ENCODE measurements at places on chromosomes 5 and 9. TPM values are rescaled to one million over a fixed set of nuclear protein-coding genes. Genes with fewer than 3 reads are reported as not detected.
A peak's percentile ranks its signal among the peaks of the same experiment; 100 is the strongest.

PCDHB7 gene
- 2.6 TPM for total RNA-seq

SPEF2 gene
- 4.8 TPM for total RNA-seq

MCIDAS gene
- total RNA-seq: not detected

ECSCR gene
- total RNA-seq: 46.6 TPM

SOHLH1 gene
- total RNA-seq: not detected

DNA sequence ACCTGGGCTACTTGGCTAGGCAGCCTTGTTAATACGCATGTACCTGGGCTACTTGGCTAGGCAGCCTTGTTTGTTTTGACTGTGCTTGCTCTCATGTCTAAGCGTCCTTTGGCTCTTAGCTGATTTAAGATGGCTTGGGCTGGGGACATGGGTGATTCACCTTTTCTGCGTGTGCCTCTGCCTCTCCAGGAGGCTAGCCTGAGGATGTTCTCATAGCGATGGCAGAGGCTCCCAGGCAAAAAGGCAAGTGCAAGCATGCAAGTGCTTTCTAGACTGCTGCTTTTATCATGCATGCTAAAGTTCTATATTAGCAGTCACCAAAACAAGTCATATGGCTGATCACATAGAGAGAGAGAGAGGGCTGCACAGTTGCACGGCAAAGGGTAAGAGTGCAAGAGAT, 300.5 kb downstream of the IRX1 start:
- no peak for DNase-seq

- DNase-seq: peak; percentile 84
Measured at GRCh38 chr5:776862-777711, 7.4 kb downstream of the ZDHHC11B start.

DNA sequence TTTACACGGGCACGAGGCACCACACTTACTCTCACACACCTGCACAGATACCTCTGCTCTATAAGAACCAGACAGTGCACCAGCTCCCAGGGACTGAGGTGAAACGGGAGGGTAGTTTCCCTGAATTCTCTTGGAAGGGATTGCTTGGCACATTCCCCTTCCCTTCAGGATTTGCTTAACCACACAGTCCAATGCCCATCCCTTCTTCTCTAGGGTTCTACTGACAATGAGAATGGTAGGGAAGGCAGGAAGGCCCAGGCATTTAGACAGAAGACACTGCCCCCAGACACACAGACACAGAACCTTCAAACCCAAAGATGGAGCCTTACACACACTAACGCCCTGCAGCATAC, 704 bp upstream of the LHX6 start:
- DNase-seq: no peak

DNA sequence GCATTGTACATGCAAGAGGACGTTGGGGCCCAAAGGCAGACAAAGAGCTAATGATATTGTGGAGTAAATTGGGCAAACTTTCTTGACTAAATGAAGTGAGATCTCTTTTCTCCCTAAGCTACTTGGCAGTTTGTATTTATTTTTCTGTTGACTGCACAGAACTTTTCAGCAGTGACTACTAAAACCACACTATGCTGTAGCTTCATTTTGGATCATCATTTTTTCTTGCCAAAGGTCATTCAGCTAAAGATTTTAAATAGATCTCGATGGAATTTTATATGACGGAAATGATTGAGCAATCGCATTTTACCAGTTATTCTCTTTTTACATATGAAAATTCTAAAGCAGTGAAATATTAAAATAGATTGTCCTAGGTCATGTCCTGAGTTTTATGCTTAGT, 286.1 kb upstream of the ACTBL2 start:
- no peak for DNase-seq

GRCh38 chr9:22241024-22241423, 205.6 kb upstream of the DMRTA1 start:
- DNase-seq: no peak

GRCh38 chr5:95087816-95088317, 197.0 kb downstream of the MCTP1 start:
- no peak for DNase-seq

DNA sequence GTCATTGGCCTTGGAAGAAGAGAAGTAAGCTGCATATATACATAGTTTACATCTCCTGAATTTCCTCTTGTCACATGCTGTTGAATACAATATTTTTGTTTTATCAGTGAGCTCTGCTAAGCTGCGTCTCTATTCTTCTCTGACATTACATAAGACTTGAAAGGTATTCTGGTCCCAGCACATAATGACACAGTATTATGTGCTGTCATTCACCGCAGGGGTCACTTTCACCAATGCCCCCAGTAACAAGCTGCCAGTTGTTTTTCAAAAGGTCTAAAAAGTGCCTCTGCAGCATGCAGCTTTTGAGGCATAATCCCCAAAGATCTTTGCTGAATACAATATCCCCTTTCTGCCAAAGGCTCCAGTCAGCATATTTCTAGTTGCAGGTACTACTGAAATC, 349.0 kb upstream of the FAM174A start:
- no peak for DNase-seq

GRCh38 chr5:6948562-6948961, 235.3 kb downstream of the TENT4A start:
- DNase-seq: no peak

- no peak for DNase-seq
Measured at GRCh38 chr5:122141751-122142150, 12.4 kb downstream of the ZNF474 start.

- DNase-seq: no peak
Measured at GRCh38 chr5:68027519-68027918, 188.0 kb upstream of the PIK3R1 start.

DNA sequence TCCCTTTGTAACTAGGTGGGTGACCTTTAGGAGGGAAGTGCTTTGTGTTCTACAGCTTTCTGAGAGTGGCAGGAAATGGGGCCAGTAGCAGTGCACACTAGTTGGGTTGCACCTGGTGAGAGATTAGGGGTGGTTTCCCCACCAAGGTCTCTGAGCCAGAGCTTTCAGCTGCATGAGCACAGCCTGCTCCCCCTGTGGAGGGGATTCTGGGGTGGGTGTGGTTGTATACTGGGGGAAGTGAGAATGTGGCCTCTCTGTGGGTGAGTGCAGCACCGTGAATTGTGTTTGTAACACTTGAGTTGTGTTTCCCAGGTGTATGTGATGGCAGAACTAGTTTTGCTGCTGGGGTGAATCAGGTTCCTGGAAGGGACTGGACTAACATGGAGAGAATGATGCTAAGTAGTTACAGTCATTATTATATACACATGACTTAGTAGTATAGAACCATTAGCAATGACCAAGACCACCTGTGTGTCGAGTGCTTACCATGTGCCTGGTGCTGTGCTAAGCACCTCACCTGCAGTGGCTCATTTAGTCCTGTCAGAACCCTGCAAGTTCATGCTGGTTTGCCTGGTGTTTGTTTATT, 11.8 kb upstream of the CXXC5 start:
- peak; percentile 56 for DNase-seq

DNA sequence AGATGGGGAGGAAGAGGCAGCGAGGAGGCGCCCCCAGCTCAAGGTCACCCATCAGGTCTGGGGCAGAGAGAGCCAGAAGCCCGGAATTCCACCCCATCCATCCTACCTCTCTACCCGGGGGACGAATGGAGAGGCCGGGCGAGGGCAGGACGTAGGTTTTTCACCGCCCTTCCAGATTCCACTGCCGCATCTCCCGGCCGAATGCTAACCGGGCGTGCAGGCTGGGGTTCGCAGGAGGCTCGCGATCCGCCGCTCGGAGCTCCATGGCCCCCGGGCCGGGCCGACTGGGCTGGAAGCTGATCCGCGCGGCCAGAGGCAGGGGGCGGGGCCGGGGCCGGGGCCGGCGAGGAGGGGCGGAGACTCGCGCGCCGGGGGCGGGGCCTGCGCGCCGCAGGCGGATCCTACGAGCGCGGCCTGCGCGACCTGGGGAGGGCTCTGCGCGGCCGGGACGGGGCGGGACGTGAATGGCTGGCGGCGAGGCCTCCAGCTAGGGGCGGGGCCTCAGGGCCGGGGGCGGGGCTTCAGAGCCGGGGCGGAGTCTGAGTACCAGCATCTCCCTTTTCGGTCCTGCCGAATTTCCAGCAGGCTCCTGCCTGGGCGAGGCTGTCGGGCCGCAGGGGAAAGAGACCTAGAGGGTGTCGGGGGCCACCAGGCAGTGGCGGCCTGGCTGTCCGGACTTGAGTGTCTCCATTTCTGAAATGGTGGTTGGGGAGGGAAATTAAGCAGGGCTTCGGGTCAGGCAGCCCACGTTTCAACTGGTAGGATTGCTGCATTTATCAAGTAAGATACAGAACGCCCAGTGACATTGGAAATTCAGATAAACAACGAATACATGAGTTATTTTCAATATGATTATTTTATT, at the start of gene ST6GALNAC4:
ST6GALNAC4 (minus strand) TSS at position 322 of the 862 bp plus-strand sequence. CDS start 622 bp downstream, outside the sequence.
- DNase-seq: peak; percentile 98

DNA sequence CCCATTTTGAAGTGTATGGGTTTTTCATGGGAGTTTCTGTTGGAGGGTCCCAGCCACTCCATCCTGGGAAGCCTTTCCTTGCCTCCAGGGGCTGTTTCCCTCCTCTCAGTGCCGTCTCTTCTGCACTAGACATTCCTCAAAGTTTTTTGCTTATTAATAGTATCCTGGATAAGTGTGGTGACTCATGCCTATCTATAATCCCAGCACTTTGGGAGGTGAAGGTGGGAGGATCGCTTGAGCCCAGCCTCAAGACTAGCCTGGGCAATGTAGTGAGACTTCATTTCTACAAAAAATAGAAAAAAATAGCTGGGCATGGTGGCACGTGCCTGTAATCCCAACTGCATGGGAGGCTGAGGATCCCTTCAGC, 43.1 kb downstream of the RALGPS1 start:
- no peak for DNase-seq

DNA sequence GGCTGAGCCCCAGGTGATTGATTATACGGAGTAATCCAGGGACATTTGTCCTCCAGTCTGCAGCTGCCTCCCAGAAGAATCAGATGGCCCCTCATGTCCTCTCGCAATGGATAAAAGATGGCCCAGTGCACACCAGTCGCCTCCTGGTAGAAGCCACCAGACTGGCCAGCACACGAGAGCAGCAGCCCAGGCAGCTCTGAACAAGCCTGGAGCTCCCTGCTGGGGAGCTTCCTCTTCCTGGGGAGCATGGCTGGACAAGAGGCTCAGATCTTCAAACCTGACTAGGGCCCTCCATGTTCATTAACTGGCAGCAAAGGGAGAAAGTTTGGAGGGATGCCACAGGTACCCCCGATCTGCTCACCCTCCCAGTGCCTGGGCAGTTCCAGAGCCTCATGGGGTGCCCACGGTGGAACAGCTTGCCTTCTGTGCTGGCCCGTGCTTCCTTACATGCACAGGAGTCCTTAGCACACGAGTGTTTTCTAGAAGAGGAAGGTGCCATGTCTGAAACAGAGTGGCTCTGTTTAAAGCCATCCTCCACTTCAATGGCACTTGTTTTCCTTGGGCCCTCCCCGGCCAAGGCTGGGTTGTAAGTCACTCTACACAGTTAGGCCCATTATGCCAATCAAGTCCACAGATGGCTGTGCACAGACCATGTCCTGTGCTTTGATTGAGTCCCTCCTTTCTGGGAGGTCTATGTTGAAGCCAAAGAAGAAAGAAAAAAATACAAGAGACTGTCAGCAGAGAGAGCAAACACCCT, 75.6 kb downstream of the PRRT1B start:
- no peak for DNase-seq

DNA sequence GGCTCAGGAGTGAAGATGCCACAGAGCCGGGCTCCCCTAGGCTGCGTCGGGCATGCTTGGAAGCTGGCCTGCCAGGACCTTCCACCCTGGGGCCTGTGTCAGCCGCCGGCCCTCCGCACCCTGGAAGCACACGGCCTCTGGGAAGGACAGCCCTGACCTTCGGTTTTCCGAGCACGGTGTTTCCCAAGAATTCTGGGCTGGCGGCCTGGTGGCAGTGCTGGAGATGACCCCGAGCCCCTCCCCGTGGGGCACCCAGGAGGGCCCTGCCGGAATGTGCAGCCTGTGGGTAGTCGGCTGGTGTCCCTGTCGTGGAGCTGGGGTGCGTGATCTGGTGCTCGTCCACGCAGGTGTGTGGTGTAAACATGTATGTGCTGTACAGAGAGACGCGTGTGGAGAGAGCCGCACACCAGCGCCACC, 113.1 kb downstream of the RXRA start:
- DNase-seq: no peak

DNA sequence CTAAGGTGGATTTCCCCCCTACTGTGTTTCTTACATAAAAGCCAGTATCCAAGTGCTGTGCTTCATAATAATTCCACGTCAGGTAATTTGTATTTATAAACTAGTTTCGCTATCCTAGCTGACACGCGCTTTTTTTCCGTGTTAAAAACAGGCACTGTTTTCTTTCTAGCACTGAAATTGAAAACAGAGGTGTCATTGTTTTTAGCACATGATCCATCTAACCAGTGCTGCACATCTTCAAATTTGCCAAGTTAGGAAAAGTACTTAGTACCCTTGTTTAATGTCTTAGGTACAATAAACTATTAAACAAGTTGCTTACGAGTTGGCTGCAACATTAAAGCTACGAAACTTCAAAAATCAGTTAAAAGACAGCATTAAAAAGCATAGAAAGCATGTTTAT, 49.9 kb downstream of the JMY start:
- DNase-seq: no peak

- DNase-seq: no peak
Measured at GRCh38 chr9:124290053-124290591, 32.4 kb downstream of the NEK6 start.

DNA sequence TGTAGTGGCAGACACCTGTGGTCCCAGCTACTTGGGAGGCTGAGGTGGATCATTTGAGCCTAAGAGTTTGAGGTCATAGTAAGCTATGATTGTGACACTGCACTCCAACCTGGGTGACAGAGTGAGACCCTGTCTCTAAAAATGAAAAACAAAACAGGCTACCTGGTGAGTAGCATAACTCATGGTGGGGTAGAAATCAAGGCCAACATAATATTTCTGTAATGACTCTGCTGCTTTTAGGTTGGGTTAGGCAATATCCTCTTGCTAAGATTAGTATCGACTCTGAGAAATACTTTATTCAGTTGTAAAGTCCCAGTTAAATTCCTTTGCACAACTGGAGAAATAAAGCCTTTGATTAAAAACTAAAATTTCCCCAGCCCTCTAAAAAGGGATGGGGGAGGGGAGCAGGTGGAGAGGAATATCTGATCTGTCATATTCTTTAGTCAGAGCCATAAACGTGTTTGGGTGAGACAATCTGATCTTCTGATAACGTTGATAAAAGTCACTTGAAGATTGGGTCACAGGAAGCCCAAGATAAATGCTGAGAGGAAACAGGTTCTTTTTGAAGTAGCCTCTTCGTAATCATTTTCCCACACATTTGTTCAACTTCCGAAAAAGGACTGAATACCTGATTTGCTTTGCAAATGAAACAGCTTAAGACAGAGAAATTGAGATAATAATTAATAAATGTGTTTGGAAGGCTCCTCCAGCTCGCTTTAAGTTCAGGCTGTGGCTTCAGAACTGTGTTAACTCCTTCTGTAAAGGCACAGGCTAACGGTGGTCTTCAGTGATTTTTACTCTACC, 14.9 kb downstream of the IL4 start:
- no peak for DNase-seq
